ENCODE measurements at places on chromosomes 13 and 19.

- DNase-seq = peak; percentile 81
Observed at GRCh38 chr13:45340422-45341033, 455 bp downstream of the TPT1 start.

DNA sequence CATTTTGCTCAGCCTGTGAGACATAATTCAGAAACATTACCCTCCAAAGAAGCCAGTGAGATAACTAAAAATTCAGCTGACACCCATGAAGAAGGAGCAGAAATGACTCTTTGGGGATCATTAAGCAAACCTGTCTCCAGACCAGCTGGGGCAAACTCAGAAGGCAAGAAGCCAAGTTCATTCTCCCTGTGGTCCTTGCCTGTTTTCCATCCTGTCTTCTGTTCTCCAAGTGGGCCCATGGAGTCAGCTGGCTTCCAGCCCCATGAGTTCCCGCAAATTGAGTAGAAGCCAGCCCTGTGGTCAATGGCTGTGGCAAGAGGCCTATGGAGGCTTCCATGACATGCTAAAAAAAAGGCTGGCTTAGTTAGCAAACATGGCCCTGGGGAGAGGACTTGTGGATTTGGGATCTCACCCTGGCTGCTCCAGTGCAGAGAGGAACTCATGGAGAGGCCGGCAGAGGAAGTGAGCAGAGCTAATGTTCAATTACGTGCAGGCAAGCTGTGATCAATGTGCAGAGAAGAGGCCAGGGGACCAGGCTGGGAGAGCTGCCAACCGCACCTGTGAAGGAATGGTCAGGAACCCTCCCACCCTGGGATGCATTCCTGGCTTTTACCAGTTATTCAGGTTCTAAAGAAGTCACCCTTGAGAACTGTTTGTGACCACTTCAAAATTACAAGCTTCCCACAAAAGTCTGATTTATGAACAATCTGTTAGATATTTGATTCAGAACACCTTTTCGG is 229.1 kb downstream of the TSHZ3 start:
- DNase-seq = no peak

DNA sequence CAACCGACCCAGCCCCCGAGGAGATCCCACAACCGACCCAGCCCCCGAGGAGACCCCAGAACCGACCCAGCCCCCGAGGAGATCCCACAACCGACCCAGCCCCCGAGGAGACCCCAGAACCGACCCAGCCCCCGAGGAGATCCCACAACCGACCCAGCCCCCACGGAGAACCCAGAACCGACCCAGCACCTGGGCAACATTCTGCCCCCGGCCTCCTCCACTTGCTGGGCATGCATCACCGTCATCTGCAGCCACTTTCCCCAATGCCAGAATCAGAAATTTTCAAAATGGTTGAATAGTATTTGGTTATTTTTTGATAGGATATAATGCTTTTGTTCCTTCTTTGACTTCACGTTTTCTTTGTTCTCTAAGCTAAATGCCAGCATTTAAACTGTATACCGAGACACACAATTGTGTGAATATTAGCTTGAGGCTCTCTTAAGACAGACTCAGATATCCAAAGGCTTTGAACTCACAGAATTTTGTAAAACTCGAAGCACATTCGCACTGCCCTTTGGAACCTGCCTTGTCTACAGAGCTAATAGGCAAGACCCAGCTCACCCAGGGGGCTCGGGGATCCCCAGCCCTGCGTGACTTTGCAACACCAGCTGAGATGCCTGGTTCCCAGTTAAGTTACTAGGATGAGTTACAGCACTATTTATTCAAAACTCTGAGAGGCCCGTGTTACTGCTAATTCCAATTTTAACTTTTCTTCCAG is 15.5 kb upstream of the RASA3 start:
- DNase-seq = no peak

DNA sequence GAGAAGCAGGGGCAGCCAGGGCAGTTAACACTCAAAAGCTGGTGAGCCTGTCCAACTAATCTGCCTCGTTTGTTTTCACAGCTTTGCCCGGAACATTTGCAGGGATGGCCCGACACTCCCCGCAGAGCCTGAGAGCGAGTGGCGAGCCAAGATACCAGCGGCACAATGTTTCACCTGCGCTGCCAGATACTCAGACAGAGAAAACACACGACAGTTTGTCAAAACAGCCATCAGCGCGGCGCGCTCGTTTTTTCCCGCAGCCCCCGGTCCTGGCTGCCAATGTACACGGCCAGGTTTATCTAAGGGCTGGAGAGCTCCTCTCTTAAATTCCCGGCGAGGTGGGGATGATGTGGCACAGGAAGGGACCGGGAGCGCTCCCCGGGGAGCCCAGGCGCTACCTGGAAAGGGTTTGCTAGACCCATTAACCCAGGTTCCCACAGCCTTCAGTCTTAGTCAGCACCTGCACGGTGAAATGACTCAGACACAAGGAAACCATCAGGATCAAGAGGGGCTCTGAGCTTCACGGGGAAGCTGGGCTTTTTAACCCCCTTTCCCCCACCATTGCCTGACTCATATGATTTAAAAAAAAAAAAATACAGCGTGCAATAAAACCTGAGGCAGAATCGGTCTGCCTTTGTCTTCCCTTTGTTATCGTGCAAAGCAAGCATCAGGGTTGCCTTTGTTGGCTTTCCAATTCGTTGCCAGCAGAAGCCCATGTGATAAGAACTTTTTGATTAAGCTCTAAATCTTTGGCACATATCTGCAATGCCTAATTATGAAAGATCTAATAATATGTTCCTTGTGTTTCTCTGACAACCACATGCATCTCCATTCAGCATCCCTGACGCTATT is 186.2 kb downstream of the EFNB2 start:
- no peak for DNase-seq

DNA sequence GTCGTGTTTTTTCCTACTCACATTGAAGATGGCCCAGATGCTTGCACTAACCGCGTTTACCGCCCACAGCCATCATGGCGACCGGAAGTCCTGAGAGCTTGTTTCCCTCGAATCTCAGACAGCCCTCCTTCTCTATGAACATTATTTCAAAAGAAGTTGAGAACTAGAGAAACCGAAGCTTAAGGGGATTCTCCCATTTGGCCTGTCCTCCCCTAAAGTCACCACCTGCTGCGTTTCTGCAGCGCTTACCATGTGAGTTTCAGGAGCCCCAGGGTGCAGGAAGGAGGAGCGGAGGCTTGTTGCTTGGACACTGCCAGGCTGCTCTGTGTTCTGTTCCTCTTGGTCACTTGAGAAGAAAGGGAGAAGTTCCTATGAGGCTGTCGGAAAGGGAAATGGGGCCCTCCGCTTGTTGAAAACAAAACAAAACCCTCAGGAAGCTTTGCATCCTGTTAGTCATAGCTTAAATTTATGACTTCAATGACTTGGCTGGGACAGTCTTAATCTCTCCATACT is 6.2 kb downstream of the CARD8 start:
- peak; percentile 81 for DNase-seq

- DNase-seq = no peak
Observed at GRCh38 chr13:109720758-109721184, 65.6 kb downstream of the IRS2 start.

- DNase-seq = peak; percentile 79
Observed at GRCh38 chr13:46179491-46179908, 2.5 kb downstream of the LCP1 start.

GRCh38 chr13:91158017-91158395 is 189.5 kb upstream of the MIR17HG start:
- DNase-seq = no peak

DNA sequence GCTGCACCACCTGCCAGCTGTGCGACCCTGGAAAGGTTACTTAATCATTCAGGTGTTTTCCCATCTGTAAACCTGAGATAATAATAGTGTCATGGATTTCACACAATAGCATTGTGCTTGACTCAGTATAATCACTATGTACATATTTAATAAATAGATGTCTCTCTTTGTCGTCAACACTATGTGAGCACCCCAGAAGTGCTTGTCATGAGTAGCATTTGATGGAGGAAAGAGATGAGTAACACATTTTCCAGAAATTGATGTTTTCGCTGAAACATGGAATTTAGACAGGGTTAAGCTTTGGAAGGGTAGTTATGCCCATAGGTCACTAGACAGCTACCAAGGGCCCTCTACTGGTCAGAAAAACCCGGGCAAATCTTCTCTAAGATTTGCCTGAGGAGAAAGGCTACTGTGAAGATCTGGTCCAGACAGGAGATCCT is 9.5 kb upstream of the MBNL2 start:
- DNase-seq = no peak

DNA sequence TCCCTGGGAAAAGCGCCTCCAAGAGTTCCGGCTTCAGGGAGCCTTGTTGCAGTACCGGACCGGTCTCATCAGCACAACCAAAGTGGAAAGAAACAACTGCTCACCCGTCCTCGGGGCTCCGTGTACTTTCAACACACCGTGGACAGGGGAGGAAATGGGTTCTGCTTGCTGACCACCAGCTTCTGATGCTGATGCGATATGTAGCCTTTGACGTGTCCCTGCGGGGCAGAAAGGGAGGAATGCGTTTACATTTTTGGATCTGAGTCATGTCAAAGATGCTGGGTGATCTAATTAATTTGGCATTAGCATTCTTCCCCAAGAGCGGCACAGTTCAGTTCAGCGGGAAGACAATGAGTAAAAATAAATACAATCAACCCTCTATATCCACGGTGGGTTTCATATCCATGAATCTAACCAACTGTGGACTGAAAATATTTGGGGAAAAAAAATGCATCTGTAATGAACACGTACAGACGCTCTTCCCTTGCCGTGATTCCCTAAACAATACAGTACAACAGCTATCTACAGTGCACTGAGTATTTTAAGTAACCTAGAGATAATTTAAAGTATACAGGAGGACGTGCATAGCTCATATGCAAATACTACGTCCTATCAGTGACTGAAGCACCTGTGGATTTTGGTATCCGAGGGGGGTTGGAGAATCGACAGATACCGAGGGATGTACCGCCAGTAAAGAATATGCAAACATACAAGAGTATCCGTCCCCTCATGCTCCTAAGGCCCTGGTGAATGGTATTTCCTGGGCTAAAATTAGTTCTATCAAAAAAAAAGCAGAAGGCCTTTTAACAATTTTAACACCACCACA is 19.8 kb downstream of the PROZ start:
- DNase-seq = no peak

- no peak for DNase-seq
Observed at GRCh38 chr19:2425622-2426581, 1.5 kb downstream of the TIMM13 start.

DNA sequence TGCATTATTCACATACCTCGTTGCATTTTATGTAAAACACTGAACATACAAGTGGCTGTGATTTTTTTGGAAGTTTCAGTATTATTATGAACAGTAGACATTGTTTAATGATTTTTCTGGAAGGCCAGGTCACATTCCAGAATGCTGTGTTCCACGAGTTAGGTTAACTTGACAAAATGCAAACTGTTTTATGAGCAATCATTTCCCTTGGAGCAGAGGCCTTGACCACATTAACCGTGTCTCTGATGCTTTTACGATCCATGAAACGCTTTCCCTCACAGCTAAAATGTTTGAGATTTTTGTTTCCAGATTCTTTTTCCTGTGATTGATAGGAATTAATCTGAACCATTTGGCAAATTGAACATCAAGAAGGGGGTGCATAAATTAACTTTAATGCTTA is 57.8 kb downstream of the MBNL2 start:
- DNase-seq = no peak

GRCh38 chr19:36257520-36257876 is 42.6 kb downstream of the ZNF146 start:
- DNase-seq = no peak

- DNase-seq = no peak
Observed at GRCh38 chr13:53311561-53311960, 282.9 kb downstream of the OLFM4 start.

- DNase-seq = no peak
Observed at GRCh38 chr19:35727053-35727955, 9.5 kb downstream of the KMT2B start.

DNA sequence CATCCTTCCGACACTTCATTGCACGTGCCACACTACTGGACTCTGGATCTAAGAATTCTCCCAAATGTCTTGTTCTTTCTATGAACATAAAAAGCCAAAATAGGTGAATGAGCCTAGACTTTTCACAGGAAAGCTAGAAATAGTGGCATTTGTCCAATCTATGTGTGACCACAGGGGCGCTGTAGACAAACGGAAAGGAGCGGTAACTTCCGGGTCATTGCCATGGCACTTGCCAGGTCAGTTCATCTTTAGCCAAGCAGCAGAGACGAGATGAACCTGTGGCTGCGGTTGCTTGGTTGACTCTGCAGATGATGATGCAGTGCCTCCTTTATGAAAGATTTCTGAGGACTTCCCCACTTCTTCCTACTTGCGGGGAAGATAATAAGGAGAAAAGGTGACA is 65.6 kb downstream of the ADGRE1 start:
- no peak for DNase-seq

GRCh38 chr13:50451609-50452008 is 391.9 kb downstream of the DLEU7 start:
- no peak for DNase-seq

DNA sequence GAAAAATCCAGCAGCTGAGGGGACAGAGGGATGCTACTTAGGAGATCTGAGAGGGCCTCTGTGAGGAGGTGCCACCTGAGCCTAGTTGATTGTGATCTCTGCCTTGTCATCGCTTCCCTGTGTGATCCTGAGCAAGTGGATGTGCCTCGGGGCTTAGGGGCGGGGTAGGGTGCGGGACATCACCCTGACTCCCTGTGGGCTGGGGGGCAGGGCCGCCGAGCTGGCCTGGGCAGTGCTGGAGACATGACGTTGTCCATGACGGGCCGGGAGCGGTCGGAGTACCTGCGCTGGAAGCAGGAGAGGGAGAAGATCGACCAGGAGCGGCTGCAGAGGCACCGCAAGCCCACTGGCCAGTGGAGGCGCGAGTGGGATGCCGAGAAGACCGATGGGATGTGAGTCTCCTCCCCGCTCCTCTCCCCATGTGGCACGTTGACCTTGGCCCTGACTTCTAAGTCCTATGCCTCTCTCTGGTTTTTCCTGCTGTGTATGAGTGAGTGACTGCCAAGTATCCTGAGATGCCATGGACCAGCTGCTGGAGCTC is 8.2 kb upstream of the INAFM1 start:
- no peak for DNase-seq

- peak; percentile 76 for DNase-seq
Observed at GRCh38 chr19:1853295-1854038, 5.2 kb upstream of the REXO1 start.

GRCh38 chr13:20960663-20961309 is 58.2 kb upstream of the XPO4 start:
- DNase-seq = no peak

Measured in central memory CD4-positive, alpha-beta T cell (primary cell).